ENCODE measurements at places on chromosomes 3 and 15.

- DNase-seq, result no peak
These were observed 275.5 kb downstream of the FAM43A start for GRCh38 chr3:194961149-194961548.

- DNase-seq, result no peak
These were observed 413.9 kb upstream of the MDFIC2 start for GRCh38 chr3:70726096-70726938.

- no peak for DNase-seq
These were observed 7.8 kb upstream of the RAB8B start for GRCh38 chr15:63181648-63182047.

DNA sequence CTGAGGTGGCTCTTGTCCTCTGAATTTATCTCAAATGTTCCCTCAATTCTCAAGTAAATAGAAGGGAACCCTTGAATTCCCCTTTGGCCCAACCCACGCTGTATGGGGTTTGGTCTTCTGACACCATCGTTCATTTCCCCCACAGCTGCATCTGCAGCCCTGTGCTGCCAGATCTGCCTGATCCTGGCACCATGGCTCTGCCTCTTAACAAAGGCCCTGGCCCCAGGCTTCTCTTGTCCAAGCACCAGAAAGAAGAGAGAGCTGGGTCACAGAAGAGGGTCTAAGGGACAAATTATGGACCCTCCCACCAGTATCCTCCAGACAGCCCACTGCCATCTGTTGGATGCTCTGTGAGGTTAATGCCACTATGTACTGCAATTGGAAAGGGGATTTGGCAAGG, 1.8 kb downstream of the MAP1A start:
- no peak for DNase-seq

DNA sequence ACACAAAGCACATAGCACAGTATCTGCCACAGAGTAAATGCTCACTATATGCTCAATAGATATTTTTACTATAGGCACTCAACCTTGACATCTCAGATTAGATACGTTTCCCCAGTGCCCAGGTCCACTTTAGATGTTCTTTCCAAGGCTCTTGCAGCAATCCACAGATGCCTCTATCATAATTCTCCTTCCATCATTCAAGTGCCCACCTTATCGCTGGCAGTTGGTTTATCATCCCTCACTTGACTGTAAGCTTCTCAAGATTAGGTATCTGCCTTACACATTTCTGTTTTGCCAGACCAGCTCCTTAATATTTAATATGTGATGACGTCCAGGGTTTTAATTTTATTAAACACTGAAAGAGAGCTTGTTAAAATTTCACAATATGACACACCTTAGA, 8.6 kb downstream of the NCEH1 start:
- DNase-seq, result no peak

DNA sequence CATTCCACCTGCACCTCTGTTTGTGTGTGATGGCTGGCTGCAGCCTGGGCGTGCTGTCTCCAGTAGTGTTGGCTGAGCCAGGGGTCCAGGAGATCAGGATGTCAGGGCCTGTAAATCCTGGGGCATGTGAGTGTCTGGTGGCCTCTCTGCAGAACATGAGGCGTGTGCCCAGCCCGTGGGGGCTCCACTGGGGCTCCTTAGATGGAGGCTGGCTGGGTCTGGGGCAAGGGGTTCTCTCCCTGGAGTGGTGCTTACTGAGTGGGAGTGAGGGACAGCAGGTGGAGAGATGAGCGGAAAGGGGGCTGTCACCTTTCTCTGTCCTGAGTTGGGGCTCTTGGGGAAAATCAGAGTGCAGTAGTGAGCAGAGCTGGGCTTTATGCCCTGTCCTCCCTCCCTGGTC, 152.2 kb downstream of the CHDH start:
- no peak for DNase-seq

GRCh38 chr3:64824394-64824909, 136.7 kb upstream of the ADAMTS9 start:
- DNase-seq, result no peak

GRCh38 chr3:23253214-23253613, 50.1 kb downstream of the UBE2E2 start:
- DNase-seq, result no peak

DNA sequence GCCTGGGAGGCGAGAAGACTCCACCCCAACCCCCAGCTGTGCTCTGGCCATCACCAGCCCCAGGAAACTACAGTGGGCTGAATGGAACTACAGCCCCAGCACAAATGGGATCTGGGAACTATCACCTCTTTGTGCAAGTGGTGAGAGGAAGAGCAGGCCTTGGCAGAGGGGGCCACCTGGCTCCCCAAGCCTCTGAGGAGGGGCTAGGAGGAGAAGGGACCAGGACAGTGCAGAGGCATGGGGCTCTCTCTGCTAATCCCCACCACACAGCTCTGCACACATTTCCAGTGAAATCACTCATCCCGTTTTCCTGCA, 31.6 kb downstream of the KY start:
- DNase-seq, result no peak

- DNase-seq, result no peak
These were observed 25.3 kb downstream of the FBXO22 start for GRCh38 chr15:75928680-75929608.

DNA sequence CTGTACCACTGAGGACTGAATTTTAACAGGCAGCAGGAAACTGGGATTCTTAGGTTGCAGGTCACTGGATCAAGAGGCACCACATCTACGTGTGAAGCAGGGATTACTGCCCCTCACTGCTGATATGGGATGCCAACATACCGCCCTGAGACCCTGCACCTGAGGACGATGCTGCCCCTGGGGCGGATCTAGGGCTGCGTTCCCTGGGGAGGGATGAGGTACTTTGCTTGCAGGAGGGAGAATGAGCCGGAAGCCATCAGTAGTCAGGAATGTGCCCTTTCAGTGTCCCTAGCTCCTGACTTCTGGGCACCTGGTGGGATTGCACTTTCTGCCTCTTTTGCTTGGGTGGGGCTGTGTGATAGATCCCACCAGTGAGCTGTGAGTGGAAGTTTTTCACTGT, 122.8 kb downstream of the RPLP1 start:
- no peak for DNase-seq

DNA sequence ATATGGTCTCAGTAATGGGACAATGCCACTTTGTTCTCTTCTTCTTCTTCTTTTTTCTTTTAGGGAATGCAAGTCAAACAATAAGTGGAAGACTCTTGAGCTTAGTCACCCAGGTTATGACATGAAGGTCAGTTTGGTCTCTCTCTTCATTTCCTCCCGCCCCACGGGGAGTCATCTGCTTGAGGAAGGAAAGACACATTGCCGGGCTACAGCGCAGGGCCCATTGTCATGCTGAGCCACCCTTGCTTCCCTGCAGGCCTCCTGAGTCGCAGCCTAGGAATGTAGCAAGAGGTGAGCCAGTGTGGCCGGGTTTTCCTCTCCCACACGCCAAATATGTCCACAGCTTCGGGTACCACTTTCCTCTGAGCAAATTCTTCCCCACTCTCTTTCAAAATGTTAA, 47.6 kb downstream of the RAP2B start:
- no peak for DNase-seq

DNA sequence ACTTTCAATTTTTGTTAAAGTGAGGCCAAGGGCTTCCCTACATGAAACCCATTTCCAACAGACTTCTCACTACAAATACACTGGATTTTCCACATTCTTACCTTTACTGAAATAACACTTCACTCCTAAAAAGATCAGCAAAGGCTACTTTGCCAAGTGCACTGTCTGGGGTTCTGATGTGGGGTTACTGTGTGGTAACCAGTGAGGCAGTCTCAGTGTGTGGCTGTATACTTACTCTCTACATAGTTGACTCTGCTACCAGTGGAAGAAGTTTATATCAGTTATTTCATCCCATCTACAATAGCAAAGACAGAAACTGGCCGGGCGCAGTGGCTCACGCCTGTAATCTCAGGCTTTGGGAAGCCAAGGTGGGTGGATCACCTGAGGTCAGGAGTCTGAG, 5.6 kb downstream of the WDR82 start:
- no peak for DNase-seq

DNA sequence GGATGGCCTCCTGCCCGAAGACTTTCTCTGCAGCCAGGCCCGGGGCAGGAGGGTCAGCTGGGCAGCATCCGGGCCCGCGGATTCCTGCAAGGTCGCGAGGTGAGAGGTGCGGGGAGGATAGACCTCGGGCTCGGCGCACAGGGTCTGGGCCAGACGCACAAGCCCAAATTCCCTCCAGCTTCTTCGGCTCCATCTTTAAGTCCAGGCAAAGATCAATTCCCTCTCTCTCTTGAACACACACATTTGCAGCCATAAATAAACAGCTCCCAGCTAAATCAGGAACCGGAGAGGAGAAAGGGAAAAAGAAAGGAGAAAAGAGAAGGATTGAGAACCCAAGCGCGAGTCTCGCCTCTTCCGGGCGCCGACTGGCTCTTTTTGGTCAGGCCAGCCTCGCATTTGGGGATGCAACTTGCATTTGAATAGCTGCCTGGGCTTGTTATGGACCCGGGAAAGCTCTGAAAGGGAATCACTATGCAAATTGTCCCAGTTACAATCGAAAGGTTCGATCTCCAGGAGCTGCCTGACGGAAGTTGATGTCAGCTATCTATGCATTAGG, 14.5 kb upstream of the ONECUT1 start:
- DNase-seq, result no peak

GRCh38 chr15:35547775-35548364, 1.9 kb upstream of the DPH6 start:
- DNase-seq, result no peak

GRCh38 chr15:89129123-89129815, 41.0 kb downstream of the ABHD2 start:
- peak; percentile 54 for DNase-seq

- DNase-seq, result no peak
These were observed 15.0 kb upstream of the TM6SF1 start for GRCh38 chr15:83092309-83092976.

GRCh38 chr3:14569474-14570000, 29.4 kb upstream of the GRIP2 start:
- DNase-seq, result no peak

GRCh38 chr3:42569593-42570142, 12.1 kb downstream of the SEC22C start:
- DNase-seq, result no peak

DNA sequence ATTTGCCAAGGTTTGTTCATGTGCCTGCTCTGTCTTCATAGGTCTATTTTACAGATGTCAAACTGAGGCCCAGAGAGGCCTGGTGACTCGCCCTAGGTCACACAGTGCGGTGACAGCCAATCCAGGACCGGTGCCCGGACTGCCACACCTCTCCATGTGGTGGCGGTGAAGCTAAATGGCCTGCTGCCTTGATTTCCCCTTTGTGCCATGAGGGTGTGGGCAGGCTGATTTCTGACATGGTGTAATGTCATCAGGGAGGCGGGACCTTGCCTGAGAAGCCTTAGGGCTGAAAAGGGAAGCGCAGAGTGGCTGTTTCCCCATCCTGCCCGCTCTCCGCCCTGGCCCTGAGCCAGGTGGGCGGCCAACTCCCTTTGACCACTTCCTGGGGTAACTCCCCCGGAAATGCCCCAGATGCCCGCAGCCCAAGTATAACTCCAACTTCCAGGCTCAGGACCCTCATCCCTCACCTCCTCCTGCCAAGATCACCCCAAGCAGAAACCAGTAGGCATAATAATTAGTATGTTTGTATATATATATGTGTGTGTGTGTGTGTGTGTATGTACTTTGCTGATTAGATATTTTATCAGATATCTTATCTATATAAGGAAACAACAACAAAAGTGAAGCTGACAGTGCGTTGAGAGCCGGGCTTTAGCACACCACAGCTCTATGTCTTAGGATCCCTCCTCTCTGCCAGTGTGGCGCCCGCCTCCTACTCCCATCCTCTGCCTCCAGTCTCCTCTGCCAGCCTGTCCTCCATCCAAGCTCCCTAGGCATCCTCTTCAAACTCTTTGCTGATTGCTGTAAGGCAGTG, 63.9 kb downstream of the IQSEC1 start:
- peak; percentile 43 for DNase-seq

GRCh38 chr3:29214009-29214658, 66.7 kb upstream of the RBMS3 start:
- no peak for DNase-seq

DNA sequence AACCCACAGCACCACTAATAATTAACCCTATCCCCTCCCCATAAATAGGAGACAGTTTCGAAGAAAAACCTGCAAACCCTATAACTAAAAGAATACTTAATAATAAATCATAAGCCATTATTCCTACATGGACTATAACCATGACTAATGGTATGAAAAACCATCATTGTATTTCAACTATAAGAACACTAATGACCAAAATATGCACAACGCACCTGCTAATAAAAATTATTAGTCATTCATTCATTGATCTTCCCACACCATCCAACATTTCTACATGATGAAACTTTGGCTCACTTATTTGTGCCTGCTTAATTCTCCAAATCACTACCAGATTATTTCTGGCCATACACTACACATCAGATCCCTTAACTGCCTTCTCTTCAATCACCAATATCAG, 16.6 kb downstream of the AQP9 start:
- no peak for DNase-seq

GRCh38 chr3:53645754-53646153, 151.3 kb downstream of the CACNA1D start:
- no peak for DNase-seq

GRCh38 chr3:122362026-122362425, 21.0 kb downstream of the MIX23 start:
- no peak for DNase-seq

DNA sequence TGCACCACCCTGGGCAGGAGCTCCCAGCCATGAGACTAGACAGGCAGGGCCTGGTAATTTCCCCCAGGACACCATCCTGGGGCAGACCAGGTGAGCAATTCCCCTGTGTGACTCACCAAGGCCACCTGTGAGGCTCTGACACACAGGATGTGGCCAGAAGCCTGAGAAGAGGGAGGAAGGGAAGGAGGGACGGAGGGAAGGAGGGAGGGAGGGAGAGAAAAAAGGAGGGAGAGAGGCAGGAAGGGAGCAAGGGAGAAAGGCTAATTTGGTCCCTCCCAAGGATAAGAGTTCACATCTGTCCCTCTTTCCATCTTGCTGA, 25.9 kb downstream of the WNT7A start:
- DNase-seq, result no peak

- DNase-seq, result no peak
These were observed 106.0 kb upstream of the FEZF2 start for GRCh38 chr3:62479326-62479725.

GRCh38 chr3:550471-550870, 353.9 kb downstream of the CHL1 start:
- DNase-seq, result no peak

- no peak for DNase-seq
These were observed 87.5 kb downstream of the LRRFIP2 start for GRCh38 chr3:37086918-37087317.

DNA sequence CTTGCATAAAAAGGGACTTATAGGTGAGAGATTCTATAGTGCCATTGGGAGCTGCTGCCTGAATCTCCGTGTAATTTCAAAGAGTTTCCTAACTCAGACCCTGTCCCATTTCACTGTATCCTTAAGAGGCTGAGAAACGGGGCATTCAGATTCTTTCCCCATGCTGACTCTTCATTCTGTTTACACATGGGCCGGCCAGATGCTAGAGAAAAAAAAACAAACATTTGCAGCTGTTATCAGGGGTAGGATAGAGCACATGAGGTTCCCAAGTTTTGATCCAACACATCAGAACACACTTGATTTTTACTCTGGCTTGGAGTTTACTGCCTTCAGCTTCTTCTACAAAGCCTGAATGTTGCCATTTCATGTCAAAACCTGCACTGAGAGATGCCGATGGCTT, 215.9 kb upstream of the TPRG1 start:
- no peak for DNase-seq

- no peak for DNase-seq
These were observed 44.9 kb upstream of the PARP14 start for GRCh38 chr3:122635789-122636188.
